Breast epithelium (tissue), 4 donors: ENCODE measurements at places on chromosomes 2 and 18.

DNA sequence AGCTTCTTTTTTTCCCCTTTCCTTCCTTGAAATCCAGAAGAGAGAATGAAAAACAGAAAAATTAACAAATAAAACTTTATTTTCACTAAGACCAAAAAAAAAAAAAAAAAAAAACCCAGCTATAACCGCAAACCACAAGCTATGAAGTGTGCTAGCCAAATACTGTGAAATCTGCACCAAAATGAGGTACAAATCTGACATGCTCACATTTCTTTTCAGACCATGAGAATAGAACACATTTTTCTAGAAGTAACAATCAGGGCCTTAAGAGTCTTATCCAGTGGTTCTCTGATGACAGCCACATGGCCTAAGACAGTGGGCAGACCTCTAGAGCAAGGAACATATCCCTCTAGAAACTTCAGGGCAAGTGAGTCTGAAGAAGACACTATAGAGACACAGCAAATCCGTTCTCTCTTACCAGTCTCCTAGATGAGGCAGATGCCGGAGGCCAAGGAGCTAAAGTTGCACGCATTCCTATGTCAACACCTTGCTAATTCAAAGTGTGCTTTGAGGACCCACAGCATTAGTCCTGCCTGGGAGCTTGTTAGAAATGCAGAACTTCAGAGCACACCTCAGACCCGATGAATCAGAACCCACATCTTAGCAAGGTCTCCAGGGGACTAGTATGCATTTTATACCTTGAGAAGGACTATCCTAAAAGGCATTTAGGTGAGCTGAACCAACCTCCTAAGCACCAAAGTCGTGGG, 317.1 kb downstream of the MYCN start:
- no peak for DNase-seq

DNA sequence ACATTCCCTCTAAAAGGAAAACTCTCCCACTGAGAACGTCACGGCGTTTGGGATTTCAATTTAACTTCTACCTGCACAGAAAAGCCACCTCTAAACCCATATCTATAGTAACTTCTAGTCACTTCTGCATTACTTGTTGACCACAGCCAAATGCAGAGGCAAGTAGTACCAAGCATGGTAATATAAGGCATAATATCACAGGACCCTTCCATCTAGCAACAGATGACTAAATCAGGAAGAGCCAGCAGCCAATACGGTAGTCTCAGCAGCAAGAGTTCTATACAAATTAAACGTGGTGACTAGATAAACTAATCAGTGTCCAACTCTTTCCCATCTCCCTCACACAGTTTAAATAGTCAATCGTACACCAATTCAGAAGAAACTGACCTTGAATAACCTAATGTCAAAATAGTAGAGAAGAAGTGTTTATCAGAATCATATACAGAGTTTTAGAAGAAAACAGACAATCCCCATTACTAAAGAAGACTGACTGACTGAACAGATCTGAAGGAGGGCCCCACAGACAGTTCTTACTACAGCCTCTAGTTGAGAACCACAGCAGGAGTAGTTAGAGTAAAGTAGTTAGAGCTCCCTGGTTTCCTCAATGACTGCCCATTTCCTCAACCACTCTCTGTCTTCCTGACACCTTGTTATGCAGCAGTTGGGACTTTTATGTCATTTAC, 30.0 kb downstream of the MEMO1 start:
- no peak for DNase-seq

GRCh38 chr2:218962859-218963492, 3.5 kb downstream of the CDK5R2 start:
- DNase-seq: no peak

- no peak for DNase-seq
Measured at GRCh38 chr2:14828223-14828622, 195.7 kb downstream of the LRATD1 start.

GRCh38 chr2:164782323-164782722, 59.3 kb downstream of the COBLL1 start:
- no peak for DNase-seq
